ENCODE measurements at places on chromosomes 3 and 15.

GRCh38 chr3:156356537-156357363 lies 198.2 kb downstream of the SSR3 start:
- DNase-seq = no peak

DNA sequence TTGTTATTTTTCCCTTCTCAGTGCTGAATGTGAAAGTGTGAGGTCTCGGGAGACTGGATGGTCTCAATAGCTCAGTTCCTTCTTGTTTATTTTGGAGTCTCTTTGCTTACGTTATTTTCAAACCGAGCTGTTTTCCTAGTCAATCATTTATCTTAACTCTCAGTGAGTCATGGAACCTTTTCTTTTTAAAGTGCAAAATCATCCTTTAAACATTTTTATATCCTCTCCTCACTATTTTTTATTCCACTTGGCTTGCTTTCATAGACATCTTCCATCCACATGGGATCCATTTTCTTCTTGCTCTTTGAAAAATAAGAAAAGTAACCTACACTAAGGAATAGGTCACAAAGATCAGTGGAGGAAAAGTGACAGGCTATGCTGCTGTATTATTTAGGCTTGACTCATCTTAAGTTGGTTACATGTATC lies 497.8 kb downstream of the NAALADL2 start:
- no peak for DNase-seq

DNA sequence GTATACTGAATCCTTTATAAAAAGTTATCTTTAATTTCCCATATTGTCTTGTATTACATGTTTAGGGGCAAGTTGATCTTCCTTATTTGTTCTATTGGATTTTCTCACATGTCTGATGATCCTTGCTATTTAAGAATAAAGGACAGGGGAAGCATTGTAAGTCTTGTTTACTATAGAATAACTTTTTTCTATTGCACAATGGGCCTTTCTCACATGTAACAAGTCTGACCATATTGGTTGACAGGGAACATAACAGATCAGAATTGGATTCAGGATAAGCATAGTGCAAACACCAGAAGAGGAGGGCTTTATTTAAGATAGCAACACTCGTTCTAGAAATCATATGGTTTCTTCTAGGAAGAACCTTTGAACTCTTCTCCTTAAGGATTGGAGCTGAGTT lies 257.9 kb upstream of the RBMS3 start:
- DNase-seq = no peak

DNA sequence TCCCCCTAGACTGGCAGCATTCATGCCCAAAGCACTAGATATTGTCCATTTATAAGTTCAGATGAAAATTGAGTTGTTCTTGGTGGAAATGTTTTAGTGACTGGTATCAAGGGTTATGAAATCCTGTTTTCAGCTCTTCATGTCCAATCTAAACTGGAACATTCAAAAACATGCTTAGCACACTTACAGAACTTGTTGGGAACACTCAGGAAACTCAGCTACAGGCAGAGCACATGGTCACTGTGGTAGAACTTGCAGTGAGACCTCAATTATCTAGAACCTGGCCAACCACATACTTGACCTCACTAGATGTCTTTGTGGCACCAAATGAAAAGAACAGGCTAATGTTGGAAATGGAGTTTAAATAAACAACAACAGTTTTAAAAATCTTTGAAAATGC lies 88.8 kb downstream of the SMAD3 start:
- DNase-seq = no peak

GRCh38 chr3:133644768-133645167 lies 17.0 kb downstream of the TOPBP1 start:
- no peak for DNase-seq

GRCh38 chr3:73999501-73999900 lies 374.8 kb upstream of the PDZRN3 start:
- no peak for DNase-seq

DNA sequence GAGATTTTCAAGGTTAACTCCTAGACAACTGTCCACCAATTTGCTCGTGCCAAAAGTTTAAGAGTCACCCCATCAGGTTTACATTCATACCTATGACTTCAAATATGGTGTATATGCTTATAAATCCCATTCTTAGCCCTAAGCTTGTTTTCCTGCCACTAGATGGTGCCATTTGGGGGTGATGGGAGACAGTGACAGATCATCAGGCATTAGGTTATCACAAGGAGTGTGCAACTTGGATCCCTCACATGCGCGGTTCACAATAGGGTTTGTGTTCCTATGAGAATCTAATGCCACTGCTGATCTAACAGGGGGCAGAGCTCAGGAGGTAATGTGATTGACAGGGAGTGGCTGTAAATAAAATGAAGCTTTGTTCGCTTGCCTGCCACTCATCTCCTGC lies 182.7 kb downstream of the CNTN6 start:
- no peak for DNase-seq

DNA sequence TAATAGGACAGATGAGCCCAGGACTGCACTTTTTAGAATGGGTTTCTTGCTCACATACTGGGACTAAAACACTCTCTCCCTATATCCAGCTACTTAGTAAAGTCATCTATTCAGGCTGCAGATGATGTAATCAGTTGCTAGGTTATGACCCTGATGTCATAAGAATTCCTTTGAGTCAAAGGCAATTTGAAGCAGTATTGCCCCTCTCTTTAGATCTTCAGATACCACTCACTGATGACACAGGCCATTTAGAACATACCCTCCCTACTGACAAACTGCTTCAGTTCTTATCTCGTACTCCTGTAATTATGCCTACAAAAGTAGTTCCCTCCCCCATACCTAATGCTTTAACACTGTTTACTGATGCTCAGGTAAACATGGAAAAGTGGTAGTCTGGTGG lies 450.1 kb upstream of the RASGRP1 start:
- DNase-seq = no peak

- DNase-seq = no peak
These were observed 522.6 kb upstream of the SEMA6D start for GRCh38 chr15:47194718-47195117.

All from CD4-positive, alpha-beta T cell (primary cell).